ENCODE measurements at places on chromosomes 6 and 20.

DNA sequence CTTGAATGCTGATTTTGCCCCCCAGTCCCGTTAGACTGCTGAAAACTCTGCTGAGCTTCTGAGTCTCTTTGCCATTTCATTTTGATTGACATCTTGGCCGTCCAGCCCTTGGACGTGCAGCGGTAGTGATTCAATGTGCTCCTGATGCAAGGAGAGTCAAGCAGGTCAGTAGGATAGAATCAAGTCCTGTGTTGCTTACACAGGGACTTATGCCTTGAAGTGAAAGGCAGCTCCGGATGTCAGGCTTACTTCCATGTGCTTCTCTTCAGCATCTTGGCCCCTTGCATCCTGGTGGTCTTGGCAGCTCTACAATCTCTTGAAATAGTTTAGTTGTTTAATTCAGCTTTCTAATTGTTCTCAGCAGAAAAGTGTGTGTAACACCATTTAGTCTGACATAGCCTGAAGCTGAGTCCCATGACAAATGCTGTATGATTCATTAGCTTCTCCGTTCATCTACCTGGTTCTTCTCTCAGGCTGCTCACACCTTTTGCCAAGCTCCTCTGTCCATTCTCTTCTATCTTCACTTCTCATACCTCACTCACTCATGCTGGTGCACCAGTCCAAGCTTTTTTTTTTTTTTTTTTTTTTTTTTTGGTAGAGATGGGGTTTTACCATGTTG, 76.0 kb downstream of the EZR start:
- no peak for DNase-seq

DNA sequence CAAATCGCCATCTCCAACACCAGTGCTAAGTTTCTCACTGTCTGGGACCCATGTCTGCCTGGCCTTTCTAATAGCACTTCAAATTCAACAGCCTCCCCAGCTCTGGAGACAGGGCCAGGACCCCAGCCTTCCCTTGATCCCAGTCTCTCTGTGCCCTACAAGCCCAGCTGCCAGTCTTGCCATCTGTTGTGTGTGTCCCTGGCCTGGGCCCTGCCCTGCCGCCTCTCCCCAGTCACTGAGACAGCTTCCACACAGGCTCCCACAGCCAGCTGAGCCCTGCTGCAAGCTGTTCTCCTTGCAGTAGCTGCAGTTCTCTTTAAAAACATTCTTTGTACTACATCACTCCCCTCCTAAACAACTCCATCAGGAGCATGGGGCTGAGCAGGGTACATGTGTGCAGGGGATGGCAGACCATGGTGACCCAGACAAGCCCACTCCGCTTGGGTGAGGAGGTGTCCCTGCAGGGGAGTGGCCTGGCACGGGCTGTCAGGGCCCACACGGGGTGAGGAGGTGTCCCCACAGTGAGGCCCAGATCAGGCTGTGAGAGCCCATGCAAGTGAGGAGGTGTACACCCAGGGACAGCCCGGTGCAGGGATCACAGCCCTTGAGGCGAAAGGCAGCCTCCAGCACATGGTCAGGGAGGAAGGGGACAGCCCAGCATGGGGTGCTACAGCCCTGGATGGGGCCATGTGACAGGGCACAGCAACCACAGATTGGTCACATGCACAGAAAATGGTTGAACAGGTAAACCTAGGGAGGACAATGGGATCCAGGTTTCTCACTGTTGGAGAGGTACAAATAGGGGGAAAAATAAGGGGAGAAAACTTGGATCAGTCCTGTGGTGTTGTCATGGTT, 16.2 kb downstream of the CST7 start:
- no peak for DNase-seq

DNA sequence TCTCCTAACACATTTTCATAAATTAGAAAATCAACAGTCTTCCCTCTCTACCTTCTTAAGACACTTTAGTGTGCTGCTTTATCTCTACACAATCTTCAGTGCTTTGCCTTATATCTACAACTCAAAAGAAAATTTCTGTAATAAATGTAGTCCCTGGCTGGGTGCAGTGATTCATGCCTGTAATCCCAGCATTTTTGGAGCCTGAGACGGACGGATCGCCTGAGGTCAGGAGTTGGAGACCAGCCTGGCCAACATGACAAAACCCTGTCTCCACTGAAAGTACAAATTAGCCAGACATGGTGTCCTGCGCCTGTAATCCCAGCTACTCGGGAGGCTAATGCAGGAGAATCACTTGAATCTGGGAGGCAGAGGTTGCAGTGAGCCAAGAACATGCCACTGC, 9.7 kb upstream of the EDN1 start:
- no peak for DNase-seq

- DNase-seq: no peak
These were observed 56.3 kb downstream of the PREX1 start for GRCh38 chr20:48771542-48771941.

DNA sequence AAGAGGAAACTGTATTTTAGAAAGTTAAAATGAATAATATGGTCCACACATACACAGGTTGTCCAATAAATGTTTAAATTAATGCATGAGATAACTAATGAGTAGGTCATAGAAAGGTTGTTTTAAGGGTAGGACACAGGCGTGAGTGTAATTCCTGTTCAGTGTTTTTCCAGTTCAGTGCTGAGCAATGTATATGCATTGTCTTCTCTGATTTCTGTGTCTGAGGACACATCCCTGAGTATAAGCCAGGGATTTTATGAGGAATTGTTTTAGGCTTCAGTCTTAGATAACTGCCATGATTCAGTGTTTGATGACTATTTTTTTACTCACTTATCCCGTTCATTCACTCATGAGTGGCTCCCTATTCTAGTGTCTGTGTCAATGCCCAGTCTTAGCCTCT, 298.5 kb upstream of the TBX18 start:
- no peak for DNase-seq

GRCh38 chr6:154481521-154482013, 28.9 kb downstream of the CNKSR3 start:
- DNase-seq: no peak

DNA sequence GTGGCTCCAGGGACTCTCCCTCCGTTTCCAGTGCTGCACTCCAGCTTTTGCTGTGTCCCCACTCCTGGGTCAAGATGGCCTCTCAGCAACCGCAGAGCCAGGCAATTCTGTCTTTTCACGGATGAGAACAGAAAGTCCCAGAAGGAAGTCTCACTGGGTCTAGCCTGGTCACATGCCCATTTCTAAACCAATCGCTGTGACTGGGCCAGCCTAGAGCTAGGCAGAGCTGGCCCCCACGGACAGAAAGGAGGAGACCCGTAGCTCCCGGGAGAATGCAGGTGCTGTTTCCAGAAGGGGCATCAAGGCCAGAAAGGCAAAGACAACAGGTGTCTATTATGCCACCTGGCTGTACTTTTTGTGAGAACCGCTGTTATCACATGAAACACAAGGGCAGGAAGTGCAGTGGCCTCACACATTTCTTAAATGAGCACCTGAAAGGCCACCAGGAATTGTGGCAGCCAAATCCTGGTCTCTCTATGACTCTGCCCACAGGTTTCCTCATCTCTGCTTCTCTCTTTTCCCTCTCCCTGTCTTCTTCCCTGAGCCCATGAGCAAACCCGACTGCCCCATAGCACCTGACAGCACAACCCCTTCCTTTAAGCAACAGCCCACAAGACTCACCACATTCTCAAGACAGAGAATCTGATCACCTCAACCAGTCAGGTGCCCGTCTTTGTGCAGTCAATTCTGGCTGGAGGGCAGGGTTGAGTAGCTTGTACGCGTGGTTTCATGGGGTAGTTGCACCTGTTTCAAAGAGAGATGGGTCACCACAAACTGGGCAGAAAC, 37.1 kb upstream of the B4GALT5 start:
- DNase-seq: no peak

DNA sequence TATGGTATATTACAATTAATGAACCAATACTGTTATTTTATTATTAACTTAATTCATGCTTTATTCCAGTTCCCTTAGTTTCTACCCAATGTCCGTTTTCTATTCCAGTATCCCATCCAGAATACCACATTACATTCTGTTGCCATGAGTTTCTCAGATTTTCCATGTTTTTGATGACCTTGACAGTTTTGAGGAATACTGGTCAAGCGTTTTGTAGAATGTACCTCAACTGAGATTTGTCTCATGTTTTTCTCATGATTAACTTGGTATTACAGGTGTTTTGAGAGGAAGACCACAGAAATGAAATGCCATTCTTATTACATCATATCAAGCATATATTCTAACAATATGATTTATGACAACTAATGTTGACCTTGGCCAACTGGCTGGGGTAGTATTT, 23.8 kb upstream of the ESR1 start:
- DNase-seq: no peak
